Stimulated activated CD4-positive, alpha-beta T cell treated with anti-CD3 and anti-CD28 coated beads, Interleukin-2, amount 100 ng/mL, for 48 hours (primary cell): ENCODE measurements at places on chromosomes 3 and 15.

DNA sequence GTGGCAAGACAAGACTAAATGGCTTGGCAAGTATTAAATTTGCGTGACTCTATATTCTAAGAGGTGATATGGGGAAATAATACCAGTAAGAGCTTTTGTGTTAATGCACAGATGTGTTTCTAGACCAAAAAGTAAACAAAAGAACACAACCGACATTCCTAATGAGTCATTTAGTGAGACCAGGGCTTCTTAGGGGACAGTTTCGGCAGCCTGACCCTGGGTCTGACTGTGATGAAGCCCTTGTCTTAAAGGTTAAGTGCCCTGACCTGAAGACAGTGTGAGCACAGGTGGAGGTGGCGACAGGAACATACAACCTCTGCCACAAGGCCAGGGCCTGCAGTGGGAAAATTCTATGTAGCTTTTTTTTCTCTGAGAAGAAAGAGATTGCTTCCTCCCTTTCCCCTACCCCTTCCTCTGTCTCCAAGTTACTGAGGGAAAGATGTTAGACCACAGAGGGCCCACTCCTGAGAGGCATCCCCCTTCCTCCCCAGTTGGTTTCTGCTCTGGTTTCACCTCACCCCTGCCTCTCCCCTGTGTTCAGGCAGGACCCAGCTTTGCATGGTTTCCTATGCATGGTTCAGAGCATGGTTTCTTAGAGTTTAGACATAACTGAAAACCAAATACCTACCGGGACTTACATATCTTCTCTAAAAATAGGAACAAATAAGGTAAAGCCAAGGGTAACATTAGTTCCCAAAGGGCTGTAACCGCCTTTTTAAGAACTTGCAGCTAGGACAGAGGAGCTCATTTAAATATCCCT is 24.8 kb upstream of the CMTM7 start:
- no peak for DNase-seq

DNA sequence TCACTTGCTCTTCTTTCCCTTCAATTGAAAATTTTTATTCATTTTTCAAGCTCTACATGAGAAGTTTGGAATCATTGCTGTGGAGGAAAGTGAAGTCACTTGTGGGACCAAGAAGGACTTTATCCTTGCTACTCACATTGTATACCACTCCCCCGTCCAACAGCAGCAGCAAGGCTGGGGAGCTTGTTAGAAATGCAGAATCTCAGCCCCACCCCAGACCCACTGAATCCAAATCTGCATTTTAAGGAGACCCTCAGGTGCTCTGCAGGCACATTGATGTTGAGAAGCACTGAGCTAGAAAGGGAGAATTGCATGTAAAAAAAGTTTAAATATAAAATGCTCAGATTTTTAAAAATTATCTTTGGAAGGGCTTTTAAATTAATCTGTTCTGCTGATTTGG is 202.3 kb upstream of the MRPL3 start:
- no peak for DNase-seq

DNA sequence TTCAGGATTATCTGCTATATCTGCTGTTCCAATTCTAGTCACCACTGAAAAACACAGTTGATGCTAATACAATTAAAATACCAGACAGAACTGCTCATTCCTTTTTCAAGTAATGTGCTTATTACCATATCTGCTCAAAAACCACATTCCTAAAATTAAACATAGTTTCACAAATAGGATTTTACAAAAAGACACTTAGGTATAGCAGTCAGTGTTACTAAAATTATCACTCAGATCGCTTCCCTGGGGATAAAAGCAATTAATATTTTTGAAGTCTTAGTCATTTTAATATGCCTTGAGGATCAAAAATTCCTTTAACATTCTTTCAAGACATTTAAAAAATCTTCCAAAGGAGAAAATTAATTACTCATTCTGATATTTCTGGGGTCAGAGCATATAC is 71.5 kb downstream of the RAD18 start:
- no peak for DNase-seq

- no peak for DNase-seq
Measured at GRCh38 chr3:61848885-61849284, 287.5 kb downstream of the PTPRG start.

GRCh38 chr3:122271246-122271898 is 53.7 kb upstream of the CSTA start:
- no peak for DNase-seq

- DNase-seq, result peak; percentile 60
Measured at GRCh38 chr3:184229394-184230080, at the start of gene VWA5B2. Gene VWA5B2 (plus strand): TSS chr3:184229585. CDS start chr3:184230529, 944 bp downstream.

DNA sequence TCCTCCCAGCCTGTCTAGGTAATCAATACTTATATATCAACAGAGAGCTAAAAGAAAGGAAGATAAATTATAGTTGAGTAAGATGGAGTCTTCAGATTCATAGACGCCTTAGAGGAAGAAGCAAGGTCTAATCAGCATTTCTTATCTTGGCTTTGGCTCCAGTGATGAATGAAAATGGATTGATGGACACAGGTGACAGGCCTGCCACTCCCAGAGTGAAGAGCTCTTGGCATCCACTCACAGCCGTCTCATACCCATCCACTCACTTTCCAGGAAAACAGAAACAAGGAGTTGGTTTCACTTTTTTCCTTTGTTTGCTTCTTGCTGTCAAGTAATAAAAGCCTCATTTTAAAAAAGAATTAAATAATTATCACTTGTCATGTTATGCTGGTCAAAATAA is 168.2 kb downstream of the MFSD1 start:
- DNase-seq, result no peak

DNA sequence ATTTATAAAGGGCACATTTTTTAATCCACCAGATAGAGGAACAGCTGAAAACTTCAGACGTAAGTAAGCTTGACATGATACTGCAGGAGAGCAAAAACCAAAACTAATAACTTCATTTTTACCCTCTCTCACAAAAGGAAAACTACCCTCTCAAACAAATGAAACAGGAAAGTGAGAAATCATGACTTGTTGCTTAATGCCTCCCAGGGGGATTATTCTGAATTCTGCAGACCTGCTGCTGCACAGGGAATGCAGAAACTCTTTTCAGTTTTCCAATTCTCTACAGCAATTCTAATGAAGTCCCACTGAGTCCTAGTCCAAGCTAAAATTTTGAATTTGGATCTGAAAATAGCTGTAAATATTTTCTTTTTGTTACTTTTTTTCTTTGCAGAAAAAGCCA is 637.1 kb upstream of the CCDC54 start:
- DNase-seq, result no peak

DNA sequence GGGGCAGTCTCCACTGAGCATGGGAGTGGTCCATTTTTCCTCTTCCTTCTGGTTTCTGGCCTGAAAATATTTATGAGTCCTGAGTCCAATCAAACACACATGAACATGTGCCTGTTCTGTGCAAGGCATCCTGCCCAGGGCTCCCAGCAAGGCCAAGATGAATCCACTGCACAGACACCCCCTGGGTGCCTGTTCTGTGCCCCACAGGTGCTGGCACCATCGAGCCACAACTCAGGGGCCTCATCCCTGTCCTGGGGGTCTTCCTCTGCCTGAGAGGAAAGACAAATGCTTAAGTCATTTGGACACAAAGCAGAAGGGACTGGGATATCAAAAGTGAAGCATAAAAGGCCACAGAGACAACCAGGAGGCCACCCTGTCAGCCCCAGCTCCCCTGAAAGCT is 87.4 kb upstream of the IQSEC1 start:
- DNase-seq, result no peak

- no peak for DNase-seq
Measured at GRCh38 chr3:125647318-125648014, 52.2 kb upstream of the OSBPL11 start.

- no peak for DNase-seq
Measured at GRCh38 chr15:81323559-81323943, 390 bp downstream of the STARD5 start.

DNA sequence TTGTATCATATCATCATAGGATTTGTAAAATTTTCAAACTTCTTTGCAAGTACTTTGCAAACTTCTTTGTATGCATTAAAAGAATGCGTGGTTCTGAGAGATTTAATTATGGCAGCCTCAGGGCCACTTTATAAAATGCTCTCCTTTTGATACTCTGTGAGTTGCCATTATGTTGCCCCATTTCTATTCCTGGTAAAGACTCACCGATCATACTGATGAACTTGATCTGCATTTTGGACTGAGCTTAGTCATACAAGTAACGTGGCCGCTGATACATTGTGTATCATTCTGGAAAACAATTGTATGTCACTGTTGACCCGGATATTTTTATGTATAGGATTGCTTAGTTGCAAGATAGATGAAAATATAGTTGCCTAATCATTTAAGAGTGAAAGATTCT is 38.8 kb downstream of the AKAP13 start:
- no peak for DNase-seq

GRCh38 chr3:141328286-141329166 is 39.8 kb upstream of the ZBTB38 start:
- DNase-seq, result no peak

- no peak for DNase-seq
Measured at GRCh38 chr3:186152361-186152798, 43.5 kb upstream of the ETV5 start.

DNA sequence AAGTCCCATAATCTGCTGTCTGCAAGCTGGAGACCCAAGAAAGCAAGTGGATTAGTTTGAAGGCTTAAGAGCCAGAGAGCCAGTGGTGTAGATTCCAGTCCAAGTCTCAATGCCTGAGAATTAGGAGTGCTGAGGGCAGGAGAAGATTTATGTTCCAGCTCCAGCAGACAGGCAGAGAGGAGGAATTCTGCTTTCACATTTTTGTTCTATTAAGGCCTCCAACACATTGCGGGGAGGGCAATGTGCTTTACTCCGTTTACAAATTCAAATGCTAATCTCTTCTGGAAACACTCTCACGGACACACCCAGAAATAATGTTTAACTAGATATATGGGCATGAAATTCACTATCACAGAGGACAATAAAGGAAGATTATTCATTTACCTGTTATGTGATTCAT is 54.0 kb downstream of the DPH6 start:
- DNase-seq, result no peak

DNA sequence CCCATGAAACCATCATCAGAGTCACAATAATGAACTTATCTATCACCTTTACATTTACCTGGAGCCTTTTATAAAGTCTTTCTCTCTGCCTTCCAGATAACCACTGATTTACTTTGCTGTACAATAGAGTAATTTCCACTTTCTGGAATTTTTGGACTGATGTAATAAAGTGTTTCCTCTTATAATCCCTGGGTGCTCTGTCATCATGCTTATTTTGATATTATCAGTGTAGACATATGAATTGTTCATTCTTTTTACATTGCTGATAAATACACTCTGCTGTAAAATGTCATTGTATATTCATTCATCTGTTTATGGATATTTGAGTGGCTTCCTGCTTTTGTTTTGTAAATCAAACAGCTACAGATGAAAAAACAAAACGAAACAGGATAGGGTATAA is 27.0 kb upstream of the IREB2 start:
- DNase-seq, result no peak

DNA sequence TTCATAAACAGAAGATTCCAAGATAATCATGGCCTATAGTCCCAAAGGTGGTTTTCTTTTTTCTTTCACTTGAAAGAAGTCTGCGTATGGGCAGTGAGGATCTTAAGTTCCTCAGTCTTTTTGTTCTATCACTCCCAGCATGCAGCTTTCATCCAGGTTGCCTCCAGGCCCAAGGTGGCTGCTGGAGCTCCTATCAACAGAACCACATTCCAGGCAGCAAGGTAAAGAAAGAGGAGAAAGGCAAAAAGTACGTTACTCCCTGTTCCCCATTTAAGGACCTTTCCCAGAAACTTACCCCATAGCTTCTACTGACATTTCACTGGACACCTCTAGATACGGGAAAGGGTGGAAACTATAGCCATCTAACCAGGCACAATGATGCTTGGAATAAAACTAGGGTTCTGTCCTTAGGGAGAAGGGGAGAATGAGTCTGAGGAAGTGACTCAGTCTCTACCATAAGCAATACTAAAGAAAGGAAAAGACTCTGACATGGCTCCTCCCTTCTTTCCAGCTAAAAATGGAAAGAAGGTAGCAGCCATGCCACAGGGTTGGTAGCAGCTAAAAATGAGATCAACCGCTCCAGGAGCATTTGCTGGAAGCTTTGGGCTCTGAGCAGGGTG is 313.9 kb upstream of the NR2E3 start:
- no peak for DNase-seq

- no peak for DNase-seq
Measured at GRCh38 chr3:36710606-36711005, 53.7 kb downstream of the DCLK3 start.

GRCh38 chr3:134464064-134464688 is 21.6 kb downstream of the ANAPC13 start:
- no peak for DNase-seq

- no peak for DNase-seq
Measured at GRCh38 chr3:19455546-19455945, 307.2 kb downstream of the KCNH8 start.

GRCh38 chr15:64753480-64754185 is 21.8 kb downstream of the RBPMS2 start:
- DNase-seq, result no peak

GRCh38 chr3:189900578-189900977 is 220.1 kb downstream of the P3H2 start:
- DNase-seq, result no peak

DNA sequence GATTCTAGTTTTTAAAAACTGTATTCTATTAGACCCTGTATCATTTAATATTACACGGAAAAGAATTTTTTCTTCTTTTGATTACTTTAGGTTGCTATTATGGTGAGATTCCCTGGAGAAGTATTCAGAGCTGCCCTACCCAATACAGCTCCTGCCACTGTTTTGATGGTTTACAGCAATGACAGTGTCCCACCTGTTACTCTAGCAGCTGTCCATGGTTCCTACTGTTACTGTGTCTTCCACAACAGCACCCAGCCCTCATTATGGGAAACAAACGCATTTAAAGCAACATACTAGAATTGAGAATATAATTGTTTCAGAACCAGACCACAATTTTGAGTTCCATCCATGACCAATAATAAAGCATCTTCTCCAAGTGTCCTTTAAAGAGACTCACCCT is 450.7 kb downstream of the SHQ1 start:
- DNase-seq, result no peak

GRCh38 chr3:138317687-138318086 is 12.0 kb downstream of the NME9 start:
- no peak for DNase-seq

DNA sequence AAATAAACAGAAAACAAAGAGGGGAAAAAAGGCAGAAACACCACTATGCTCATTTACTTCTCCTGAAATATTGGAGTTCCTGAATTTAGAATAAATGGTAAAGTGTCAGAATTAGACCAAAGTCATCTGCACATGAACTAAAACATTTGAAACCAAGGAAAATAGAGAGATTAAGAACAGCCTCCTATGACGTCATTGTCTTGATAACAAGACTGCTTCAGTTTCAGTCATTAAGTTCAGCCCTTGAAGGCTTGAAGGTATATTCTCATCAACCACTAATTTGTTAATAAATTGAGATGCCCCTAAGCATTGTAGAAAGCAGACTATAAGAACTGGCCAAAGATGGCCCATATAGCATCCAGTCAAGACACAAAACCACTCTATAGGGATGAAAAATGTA is 2.5 kb downstream of the SUMF1 start:
- DNase-seq, result no peak
